ENCODE measurements at places on chromosomes 3 and 15.

DNA sequence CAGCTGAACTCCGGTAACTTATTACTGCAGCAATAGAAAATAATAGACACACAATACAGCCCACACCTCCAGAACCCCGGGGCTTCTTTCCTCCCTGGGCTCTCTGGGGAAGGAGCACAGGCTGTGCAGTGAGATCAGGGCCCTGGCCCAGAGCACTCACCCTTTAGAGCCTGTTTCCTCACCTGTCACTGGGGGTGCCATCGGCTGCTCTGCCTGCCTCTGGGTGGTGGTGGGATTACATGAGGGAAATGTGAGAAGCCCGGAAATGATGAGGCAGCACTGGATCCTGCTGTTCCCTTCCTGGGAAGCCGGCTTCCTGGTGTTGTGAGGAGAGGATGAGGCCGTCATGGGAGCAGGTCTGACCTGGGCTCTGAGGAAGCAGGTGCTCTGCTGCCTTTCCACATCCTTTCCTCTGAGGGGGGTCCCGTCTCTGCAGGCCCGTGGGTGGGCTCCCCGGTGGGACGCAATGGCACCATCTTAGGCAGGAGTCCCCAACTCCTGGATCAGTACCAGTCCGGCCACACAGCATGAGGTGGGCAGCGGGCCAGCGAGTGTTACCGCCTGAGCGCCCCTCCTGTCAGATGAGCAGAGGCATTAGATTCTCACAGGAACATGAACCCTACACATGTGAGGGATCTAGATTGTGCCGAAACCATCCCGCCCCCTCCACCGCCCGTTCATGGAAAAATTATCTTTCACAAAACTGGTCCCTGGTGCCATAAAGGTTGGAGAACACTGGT is 220.9 kb upstream of the CTDSPL start:
- DNase-seq, result no peak

DNA sequence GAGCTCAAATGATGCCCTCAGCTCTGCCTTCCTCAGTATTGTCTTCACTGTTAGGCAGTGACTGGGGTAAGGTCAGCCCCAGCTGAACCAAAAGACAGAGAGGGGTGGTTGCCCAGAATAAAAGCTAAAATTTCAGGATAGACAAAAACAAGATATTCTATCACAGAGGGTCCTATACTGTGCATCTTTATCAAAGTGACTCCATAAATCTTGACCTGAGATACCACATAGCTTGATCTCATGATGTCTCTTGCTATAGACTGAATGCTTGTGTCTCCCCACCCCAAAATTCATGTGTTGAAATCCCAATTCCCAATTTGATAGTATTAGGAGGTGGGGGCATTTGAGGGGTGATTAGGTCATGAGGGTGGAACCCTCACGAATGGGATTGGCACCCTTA is 30.4 kb downstream of the EIF1B start:
- no peak for DNase-seq

DNA sequence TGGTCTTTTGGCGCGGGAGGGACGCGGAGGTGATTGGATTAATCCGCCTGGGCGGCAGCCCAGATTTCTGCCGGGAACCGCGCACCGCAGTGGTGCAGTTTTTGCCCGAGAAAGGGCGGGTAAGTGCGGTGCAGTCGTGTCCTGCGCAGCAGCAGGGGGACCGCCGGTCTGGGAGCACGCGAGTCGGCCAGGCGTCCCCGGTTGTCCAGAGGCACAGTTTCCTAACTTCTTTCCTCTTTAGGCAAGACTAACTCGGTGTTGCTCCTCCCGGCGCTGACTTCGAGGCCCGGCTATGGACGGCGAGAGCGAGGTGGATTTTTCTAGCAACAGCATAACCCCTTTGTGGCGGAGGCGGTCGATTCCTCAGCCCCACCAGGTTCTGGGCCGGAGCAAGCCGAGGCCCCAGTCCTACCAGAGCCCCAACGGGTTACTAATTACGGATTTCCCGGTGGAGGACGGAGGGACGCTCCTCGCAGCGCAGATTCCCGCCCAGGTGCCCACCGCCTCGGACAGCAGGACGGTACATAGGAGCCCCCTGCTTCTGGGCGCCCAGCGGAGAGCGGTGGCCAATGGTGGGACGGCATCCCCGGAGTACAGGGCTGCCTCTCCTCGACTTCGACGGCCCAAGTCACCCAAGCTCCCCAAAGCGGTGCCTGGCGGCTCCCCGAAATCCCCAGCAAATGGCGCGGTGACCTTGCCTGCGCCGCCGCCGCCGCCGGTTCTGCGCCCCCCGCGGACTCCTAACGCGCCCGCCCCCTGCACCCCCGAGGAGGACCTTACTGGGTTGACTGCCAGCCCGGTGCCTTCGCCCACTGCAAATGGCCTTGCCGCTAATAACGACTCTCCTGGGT is 736 bp downstream of the ARHGEF26 start:
- DNase-seq, result no peak

- DNase-seq, result peak; percentile 98
These were observed at the start of the genes EMC7 and PGBD4 for GRCh38 chr15:34101366-34102174. TSS of gene EMC7 (minus strand) at chr15:34101862. CDS start at chr15:34101839, 23 bp downstream. TSS of gene PGBD4 (plus strand) at chr15:34102083. CDS start at chr15:34102532, 449 bp downstream.

- no peak for DNase-seq
These were observed 146.1 kb downstream of the SUCNR1 start for GRCh38 chr3:152019508-152019907.

GRCh38 chr3:16929311-16929710 is 44.6 kb downstream of the PLCL2 start:
- no peak for DNase-seq

GRCh38 chr15:62998262-62998890 is 44.2 kb upstream of the TPM1 start:
- DNase-seq, result no peak

- DNase-seq, result no peak
These were observed 91.7 kb downstream of the CHSY1 start for GRCh38 chr15:101159936-101160815.

DNA sequence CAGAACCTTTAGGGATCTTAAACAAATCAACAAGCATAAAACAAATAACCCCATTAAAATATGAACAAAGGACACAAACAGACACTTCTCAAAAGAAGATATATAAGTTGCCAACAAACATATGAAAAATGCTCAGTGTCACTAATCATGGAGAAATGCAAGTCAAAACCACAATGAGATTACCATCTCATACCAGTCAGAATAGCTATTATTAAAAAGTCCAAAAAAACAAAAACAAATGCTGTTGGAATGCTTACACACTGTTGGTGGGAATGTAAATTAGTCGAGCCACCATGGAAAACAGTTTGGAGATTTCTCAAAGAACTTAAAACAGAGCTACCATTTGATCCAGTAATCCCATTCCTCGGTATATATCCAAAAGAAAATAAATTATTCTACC is 423.6 kb downstream of the OTOL1 start:
- no peak for DNase-seq

GRCh38 chr3:123525433-123525832 is 59.4 kb downstream of the HACD2 start:
- DNase-seq, result no peak

DNA sequence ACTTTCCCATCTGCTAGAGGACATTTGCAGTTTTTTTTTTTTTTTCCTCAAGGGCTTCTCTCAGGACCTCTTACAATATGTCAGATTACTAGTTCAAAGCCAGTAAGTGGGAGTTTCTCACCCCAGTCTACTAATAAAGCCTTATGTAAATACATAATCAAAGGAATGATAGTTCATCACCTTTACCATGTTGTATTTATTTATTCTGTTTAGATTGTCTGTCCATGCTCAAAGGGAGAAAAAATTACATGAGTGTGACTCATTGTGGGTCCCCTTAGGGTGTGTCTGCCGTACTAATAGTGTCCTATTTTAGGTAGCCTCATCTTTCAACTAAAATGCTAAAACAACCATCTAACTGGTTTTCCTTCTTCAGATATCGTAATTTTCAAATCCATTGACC is 917.6 kb downstream of the EPHA3 start:
- no peak for DNase-seq

GRCh38 chr3:88641033-88641604 is 466.3 kb upstream of the EPHA3 start:
- no peak for DNase-seq

GRCh38 chr3:42846685-42847522 is 28.8 kb downstream of the CYP8B1 start:
- no peak for DNase-seq

DNA sequence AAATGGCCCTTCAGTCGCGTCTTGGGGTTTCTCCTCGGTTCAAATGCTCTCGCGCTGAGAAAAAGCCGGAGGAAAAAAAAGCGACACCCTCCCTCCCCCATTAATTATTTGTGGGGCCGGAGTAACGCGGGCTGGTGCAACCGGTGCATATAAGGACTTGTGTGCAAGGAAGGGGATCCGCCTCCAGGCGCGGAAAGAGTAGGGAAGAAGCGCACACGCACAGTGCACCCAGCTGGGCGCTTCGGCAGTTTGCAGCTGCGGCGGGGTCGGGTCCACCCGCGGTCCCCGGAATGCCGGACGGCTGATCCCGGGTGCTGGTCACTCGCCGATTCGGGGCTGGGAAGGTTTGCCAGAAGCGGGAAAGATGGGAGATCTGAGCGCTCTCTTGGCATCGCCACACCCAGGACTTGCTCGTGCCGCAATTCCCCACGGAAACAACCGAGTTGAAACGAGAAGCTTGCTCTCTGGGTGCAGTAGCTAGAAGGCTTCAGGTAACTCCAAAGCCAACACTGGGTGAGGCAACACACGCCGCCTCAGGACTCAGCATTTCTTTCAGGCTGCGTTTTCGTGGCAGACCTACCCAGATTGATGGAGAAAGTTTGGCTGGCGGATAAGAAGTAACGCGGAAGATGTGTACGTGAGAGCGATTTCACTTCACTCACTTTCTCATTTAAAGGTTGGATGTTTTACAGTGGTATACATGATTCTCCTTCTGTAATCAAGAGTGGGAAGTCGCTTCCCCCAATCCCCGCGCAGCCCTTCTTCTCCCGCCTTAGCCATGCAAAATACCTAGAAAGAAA is 720 bp upstream of the TNIK start:
- DNase-seq, result peak; percentile 74

GRCh38 chr3:14019459-14019858 is 105.2 kb downstream of the CHCHD4 start:
- DNase-seq, result no peak

- no peak for DNase-seq
These were observed 11.6 kb upstream of the PLD1 start for GRCh38 chr3:171821778-171822358.

DNA sequence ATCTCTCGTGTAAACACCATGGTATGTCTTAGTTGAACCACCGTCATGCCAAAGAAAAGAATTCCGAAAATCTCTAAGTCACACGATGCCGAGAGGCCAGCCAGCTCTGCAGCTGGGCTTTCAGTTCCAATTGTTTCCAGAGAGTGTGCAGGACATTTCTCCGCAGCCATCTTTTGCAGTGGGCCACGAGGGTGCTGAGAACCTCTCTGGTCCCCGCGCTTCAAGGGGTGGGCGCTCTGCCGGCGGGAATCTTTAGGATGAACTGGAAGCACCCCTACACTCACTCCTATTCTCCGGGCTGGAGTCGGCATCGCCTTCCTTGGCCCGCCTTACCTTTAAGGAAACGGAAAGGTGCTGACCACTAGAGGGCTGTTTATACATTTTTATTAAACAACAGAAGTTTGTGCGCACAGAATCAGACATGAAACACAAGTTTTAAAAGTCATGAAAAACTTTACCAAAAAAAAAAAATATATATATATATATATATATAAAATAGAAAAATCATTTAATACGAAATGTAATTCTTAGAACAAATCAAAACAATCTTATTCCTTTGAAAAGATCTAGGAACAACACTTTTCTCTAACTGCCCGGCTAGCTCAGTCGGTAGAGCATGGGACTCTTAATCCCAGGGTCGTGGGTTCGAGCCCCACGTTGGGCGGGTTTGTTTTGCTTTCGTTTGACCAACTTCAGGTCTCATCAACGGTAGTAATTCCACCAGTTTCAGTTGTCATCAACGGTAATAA is 12.5 kb upstream of the MORF4L1 start:
- DNase-seq, result peak; percentile 83

- DNase-seq, result no peak
These were observed 65.7 kb downstream of the RASA2 start for GRCh38 chr3:141552440-141552991.

DNA sequence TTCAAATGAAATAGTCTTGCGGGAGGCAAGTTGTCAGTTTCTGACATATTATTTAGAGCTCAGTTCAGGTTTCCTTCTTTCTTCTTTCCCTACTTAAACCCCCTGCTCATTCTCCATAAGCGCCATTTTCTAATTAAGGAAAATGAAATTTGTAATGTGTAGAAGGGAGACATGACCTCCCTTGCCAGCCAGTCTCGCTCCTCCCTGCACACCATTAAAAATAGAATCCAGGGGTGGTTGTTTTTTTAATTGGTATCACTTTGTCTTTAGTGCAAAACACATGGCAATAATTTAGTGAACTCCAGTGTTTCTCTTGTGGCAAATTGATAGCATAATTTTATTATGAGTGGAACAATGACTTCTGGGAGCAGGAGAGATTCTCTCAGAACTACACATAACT is 160.1 kb downstream of the MEIS2 start:
- no peak for DNase-seq

DNA sequence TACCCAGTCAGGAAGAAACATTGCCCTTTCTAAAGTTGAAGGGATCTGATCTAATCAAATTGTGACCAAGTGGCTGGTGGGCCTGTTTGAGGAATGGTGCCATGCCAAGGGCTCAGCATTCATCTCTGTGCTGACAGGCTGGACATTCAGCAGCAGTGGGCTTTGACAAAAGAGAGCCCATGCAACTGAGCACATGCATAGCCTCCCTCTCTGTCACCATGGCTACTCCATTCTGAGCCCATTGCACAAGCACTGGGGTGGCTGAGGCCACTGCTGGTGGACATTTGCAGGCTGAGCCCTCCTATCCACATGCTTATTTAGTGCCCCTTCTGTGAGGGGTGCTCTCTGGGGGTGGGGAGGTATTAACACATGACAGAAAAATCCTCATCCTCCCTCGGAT is 28.6 kb upstream of the TNFSF10 start:
- no peak for DNase-seq

DNA sequence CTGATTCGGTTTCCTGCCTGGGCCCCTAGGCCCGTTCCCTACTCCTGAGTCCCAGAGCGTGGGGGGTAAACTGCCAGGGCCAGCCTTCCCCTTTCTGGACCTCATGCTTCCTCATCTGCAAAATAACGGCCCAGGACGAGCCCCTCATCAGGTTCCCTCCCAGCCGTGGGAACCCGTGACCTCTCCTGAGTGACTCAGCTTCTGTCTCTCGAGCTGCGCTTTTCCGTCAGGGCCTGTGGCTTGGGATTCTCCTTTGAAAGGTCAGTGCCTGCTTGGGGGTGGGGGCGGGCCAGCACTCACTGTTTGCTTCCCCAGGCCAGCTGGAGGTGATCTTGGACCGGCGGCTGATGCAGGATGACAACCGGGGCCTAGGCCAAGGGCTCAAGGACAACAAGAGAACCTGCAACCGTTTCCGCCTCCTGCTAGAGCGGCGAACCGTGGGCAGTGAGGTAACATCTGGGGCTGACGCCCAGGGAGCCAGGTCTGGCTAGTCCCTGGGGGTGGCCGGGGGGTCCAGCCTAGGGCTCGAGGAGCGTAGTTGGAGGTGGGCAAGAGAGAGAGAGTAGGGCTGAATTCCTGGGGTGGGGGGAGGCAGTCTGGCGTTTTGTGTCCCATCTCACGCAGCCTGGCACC is 12.8 kb downstream of the MAN2A2 start:
- no peak for DNase-seq

- no peak for DNase-seq
These were observed 4.7 kb upstream of the GRAMD2A start for GRCh38 chr15:72202302-72202701.

GRCh38 chr3:45966371-45966791 is 23.1 kb downstream of the CXCR6 start:
- no peak for DNase-seq

GRCh38 chr3:9700536-9700935 is 3.1 kb upstream of the CPNE9 start:
- no peak for DNase-seq

All from NCI-H526 (cell line).